ENCODE measurements at places on chromosomes 6 and 20.

GRCh38 chr20:38132910-38133501, 32.1 kb downstream of the TGM2 start:
- no peak for DNase-seq

DNA sequence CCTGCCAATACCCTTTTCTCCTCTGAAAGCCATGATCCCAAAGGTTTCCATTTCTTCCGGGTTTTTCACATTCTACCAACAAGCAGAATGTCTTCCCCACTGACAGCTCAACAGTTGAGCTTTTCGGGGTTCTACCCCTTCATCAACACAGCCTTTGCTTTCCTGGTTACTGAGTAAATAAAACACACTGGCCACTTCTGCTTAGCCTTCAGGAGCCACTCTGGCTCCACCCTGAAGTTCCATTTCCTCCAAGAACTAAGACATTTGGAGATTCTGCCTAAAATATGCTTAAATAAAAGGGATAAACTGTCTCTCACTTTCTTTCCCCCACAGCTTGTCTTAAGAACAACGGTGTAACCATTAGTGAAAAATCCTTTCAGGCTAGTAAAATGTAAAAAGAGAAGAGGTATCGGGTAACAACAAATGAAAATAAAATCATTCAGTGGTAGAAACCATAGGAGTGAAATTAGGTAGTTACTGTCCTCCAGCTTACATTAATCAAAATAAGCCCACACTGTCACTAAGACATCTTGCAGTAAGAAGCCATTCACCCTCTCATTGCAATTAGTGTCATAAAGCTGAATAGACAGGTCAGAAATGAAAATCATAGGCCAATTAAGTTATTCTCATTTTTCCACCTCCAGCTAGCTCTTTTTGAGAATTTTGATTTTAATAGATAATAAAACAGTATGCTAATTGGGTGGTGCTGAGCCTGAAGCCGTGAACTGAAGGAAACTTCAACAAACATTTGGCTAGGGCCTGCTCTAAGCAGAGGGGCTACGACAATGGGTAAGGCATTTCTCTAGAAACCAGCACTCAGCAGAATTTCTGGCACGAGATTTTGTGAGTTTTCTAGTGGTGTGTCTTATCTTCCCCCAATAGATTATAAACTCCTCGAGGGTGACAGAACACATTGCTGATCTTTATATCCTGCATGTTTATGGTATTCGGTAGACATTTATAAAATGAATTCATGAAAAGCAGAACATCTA, 194.2 kb downstream of the KHDC1L start:
- no peak for DNase-seq

- DNase-seq: no peak
These were observed 215.1 kb upstream of the CNR1 start for GRCh38 chr6:88381289-88381642.

DNA sequence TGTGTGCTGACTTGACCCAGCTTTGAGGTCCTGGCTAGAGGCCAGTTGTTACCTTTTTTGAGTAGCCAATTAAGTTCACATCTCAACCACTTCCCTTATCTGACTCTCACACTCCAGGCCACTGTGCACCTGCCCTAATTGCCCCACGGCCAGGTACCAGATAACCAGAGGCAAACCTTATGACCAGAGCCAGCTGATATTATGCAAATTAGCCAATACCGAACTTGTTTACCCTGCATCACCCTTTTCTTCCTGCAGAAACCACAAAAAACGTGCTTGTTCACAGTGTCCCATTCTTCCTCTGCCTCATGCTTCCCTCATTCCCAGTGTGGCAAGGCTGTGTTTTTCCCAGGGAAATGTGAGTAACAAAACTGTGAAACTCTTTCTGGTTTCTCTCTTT, 89.3 kb downstream of the HTR1B start:
- DNase-seq: no peak

DNA sequence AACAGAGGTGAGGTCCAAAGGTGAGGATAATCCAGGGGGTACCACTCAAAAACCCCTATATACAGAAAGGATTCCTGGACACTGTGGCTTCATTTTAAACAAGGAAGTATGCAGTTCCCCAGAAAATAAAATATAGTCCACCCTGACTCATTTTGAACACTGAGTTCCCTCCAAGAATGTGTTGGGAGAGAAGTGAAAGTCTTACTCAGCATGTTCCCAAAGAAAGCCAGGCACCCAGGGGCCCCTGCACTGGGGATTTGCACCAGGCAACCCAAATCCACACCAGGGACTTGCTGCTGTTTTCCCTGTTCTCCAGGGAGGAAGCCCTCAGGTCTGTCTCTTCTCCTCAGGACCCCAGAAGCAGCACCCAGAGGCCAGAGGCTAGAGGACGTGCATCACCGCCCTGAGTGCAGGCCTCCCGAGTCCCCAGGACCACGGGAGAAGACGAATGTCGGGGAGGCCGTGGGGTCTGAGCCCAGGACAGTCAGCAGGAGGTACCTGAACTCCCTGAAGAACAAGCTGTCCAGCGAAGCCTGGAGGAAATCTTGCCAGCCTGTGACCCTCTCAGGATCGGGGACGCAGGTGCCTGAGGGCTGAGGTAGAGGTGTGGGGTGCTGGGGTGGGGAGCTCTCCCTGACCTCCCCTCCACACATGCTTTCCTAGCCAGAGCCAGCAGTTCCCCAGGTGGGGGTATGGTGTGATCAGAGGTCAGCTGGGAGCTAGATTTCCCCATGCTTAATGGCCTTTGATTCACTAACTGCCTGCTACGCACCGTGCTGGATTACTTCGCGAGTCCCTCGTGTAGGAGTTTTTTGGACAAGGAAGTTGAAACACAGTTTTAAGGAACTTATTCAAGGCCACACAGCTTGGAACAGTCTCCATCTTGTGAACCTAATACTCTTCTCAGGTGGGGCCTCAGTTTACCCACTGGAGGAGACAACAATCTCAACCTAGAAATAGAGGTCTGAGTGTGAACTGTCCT, 3.3 kb downstream of the FGD2 start:
- DNase-seq: no peak

- no peak for DNase-seq
These were observed 25.2 kb downstream of the TAF4 start for GRCh38 chr20:62040381-62040922.

- DNase-seq: no peak
These were observed 13.1 kb upstream of the ADAM33 start for GRCh38 chr20:3694864-3695263.

- no peak for DNase-seq
These were observed 142.6 kb downstream of the ARHGAP18 start for GRCh38 chr6:129567374-129567773.

DNA sequence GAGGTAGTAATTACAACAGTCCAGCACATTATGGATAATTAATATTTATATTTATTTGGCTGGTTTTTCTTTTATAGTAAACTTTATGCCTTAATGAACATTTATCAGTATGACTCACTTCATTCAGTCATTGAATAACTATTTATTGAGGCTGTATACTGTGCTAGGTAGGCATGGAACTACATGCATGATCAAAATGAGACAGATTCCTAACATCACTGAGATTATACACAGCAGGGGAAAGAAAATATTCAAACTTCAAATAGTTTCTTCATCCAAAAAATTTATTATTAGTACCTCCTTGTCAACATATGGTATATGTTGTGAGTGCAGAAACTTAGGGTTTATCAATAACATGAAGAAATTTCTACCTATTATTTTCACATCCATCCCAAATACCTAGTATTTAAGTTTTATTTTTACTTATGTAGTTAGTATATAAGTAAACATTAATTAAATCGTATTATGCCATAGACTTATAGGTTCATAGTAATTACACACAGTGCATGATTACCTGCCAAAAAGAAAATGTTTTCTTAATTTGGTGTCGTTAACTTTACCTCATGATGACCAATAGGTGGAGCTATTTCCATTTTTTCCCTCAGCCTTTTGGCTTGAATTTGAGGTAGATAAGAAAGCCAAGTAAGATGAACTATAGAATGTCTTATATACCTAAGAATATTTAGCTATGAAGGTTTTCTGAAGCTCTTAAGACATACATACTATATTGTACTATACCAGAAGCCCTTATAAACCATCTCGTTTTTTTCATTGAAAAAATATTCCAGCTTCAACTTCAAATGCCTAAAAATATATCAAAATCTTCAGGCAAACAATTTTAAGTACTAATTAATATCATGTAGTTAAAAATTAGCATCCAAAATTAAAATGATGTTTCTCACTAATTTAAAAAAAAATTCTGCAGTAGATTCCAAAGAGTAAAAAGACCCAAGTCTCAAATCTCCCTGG, 12.5 kb upstream of the TMEM30A start:
- peak; percentile 85 for DNase-seq

GRCh38 chr6:41487860-41488432, 58.2 kb upstream of the FOXP4 start:
- no peak for DNase-seq

- DNase-seq: no peak
These were observed 45.3 kb upstream of the CNR1 start for GRCh38 chr6:88211446-88211845.

DNA sequence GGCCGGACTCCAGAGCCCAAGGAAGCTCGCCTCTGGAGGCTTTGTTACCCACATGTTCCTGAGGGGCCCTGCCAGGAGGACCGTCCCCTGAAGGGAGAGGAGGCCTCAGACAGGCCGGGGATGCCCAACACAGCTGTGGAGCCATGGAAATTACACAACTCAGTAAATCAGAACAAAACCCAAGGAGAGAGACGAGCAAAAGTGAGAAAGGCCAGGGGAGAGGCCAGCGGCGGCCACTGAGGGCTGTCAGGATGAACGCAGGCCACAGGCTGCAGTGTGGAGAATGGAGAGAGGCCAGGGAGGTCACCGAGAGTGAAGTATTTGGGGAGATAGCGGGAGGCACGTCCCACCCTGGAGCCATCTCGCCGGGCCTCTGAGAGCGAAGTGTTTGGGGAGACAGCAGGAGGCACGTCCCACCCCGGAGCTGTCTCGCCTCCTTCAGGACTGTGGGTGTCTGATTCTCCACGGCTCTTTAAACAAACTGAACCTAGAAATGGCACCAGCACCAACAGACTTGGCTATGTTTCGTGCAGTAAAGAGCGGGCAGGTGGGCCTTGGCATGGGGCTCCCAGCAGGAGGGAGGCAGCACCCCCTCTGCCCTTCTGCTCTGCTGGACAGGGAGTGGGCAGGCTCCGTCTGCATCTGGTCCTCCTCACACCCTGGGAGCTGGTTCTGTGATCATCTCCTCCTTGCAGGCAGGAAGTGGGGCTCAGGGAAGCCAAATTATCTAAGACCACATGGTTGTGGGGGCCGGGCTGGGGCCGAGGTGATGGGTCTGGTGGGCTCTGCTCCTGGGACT, 91.0 kb downstream of the YTHDF1 start:
- DNase-seq: no peak

- DNase-seq: no peak
These were observed 35.0 kb downstream of the NKAIN2 start for GRCh38 chr6:123838505-123839234.

DNA sequence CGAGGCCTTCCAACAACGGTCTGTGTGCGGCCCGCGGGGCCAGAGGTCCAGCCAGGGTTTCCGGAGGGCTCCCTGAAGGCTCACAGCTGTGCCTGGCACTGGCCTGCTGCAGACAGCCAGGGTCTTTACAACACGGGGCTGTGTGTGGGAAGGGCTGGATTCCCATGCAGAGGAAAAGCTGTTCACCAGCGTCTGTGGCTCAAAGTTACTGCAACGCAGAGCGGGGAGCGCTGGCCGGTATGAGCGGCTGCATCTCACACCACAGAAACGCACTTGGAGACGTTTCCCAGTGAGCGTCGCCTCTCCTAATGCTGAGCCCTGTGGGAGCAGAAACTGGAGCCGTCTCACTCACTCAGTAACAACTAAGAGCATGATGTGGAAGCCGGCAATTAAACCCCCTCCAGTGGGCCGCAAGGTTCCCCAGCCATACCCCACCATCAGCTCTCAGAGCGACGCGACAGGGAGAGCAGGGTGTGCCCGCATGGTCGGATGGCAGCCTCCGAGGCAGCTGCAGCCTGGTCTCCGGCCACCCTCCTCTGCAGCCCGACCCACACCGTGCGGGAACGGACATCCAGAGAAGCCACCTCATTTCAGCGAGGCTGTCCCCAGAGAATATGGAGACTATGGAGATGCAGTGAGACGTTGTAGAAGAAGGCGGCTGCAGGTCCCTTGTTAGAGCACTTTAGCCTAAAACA, 42.6 kb downstream of the DLL1 start:
- no peak for DNase-seq

GRCh38 chr20:415820-416322, 7.8 kb downstream of the RBCK1 start:
- no peak for DNase-seq

GRCh38 chr6:1291381-1291780, 20.5 kb upstream of the FOXQ1 start:
- no peak for DNase-seq

- no peak for DNase-seq
These were observed 402.3 kb downstream of the CDC5L start for GRCh38 chr6:44789806-44790205.

DNA sequence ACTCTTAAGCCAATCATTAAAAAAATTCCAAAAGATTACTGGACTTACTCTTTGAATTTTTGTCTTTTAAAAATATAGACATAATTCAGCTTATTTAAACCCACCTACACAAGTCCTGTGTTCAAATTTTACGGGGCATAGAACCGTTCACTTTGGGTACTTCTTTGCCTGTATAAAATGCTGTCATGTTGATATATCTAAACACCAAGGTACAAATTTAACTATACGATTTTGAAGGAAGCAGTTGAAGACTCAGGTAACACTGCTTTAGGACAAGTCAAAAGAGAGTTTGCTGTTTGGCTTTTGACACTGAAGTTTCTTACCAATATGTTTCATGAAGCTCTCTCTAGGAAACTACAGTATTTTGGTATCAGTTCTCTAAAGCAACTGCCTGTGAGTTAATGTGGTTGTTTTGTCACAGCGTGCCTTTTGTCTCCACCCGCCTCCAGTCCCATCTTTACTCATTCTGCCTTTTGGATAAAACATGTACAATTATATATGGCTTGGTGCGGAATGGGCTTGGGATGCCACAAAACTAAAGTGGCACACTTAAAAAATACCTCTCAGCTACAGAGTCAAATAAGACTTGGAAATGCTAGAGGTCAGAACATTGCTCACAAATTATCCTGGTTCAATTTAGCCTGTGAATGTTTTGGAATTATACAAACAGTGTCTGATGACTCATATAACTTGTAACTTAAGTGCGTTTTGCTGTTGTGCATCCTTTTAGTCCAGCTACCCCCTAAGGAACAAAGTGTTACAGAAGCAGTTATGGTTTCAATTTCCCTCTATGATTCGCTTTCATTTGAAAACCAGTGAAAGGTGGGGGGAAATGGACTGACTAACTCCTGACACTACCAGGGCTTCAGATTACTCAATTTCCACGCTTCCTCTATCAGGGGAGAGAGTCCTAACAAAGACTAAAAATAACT, 38.7 kb downstream of the RGS17 start:
- peak; percentile 81 for DNase-seq

DNA sequence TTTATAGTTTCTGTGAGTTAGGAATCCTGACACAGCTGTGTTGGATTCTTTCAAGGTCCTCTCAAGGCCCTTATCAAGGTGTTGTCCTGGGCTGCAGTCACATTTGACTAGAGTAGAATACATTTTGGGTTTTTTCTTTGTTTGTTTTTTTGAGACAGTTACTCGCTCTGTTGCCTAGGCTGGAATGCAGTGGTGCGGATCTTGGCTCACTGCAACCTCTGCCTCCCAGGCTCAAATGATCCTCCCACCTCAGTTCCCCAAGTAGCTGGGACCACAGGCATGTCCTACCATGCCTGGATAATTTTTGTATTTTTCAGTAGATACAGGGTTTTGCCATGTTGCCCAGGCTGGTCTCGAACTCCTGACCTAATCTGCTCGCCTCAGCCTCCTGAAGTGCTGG, 15.7 kb downstream of the NFYA start:
- DNase-seq: no peak

GRCh38 chr20:23672158-23672557, 16.7 kb downstream of the CST4 start:
- DNase-seq: no peak
